ENCODE measurements at places on chromosomes 7 and 10. TPM values are rescaled to one million over a fixed set of nuclear protein-coding genes. Genes with fewer than 3 reads are reported as not detected.

Gene CHN2
- total RNA-seq: 3.3 TPM

Gene SLC26A3
- 2.3 TPM for total RNA-seq

DNA sequence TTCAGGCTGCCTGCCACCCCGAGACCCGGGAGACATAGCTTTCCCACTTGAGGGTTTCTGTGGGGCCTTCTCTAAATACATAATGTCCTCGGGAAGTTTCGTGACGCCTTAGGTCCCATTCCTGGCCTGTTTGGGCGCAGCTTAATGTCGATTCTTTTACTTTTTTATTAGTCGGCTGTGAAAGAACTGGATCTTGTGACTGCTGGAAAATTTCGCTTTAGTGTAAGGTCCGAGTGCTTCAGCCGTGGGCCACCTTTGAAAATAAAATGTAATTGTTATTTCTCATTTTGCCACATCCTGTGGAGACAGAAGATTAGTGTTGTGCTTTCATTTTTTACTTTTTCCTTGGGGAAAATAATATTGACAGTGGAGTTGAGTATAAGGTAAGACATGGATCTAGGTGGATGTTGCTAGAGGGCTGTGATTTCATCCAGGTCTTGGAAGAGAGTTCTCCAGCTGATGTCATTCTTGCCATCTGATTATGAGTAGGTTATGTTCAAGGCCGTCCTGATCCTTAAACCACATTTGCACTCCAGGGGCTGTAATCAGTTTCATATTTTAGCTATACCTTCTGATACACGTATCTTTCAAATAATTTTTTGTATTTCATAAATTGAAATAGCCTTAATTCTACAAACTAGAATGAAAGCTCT lies 830 bp downstream of the RAB18 start:
- peak overlapping the region; percentile 96 for H3K27ac ChIP-seq
- no peaks in the 10 kb centered on the region for H3K27me3 ChIP-seq
- peaks cover 5% of the 10 kb centered on the region for H3K36me3 ChIP-seq

GRCh38 chr7:130136579-130137167 lies 66.3 kb downstream of the KLHDC10 start:
- no peak overlapping the region for H3K4me3 ChIP-seq
- DNase-seq: no peak
- peaks cover 12% of the 10 kb centered on the region for H3K4me1 ChIP-seq
- peaks cover 29% of the 10 kb centered on the region for H3K36me3 ChIP-seq
- H3K27me3 ChIP-seq: no peaks in the 10 kb centered on the region

GRCh38 chr7:91847876-91848588 lies 32.5 kb downstream of the MTERF1 start:
- no peak overlapping the region for H3K27ac ChIP-seq
- peaks cover 11% of the 10 kb centered on the region for H3K4me1 ChIP-seq
- H3K36me3 ChIP-seq: no peaks in the 10 kb centered on the region
- no peaks in the 10 kb centered on the region for H3K27me3 ChIP-seq
- H3K4me3 ChIP-seq: no peak overlapping the region
- no peak for DNase-seq

- H3K4me1 ChIP-seq: peaks cover 50% of the 10 kb centered on the region
- DNase-seq: no peak
- H3K27ac ChIP-seq: no peak overlapping the region
- no peaks in the 10 kb centered on the region for H3K27me3 ChIP-seq
- H3K36me3 ChIP-seq: no peaks in the 10 kb centered on the region
- peak overlapping the region; percentile 50 for H3K4me3 ChIP-seq
These were observed 28.4 kb upstream of the SMARCD3 start for GRCh38 chr7:151276666-151277590.

- no peaks in the 10 kb centered on the region for H3K27me3 ChIP-seq
- DNase-seq: no peak
- peaks cover 10% of the 10 kb centered on the region for H3K36me3 ChIP-seq
- no peak overlapping the region for H3K27ac ChIP-seq
These were observed 78.4 kb upstream of the GSDME start for GRCh38 chr7:24835643-24836042.

Gene H2BK1
- not detected for total RNA-seq

GRCh38 chr10:79559726-79560125 lies 481 bp downstream of the SFTPA2 start:
- no peak overlapping the region for H3K27ac ChIP-seq
- peaks cover 5% of the 10 kb centered on the region for H3K27me3 ChIP-seq
- H3K36me3 ChIP-seq: no peaks in the 10 kb centered on the region
- no peaks in the 10 kb centered on the region for H3K4me1 ChIP-seq
- no peak for DNase-seq

DNA sequence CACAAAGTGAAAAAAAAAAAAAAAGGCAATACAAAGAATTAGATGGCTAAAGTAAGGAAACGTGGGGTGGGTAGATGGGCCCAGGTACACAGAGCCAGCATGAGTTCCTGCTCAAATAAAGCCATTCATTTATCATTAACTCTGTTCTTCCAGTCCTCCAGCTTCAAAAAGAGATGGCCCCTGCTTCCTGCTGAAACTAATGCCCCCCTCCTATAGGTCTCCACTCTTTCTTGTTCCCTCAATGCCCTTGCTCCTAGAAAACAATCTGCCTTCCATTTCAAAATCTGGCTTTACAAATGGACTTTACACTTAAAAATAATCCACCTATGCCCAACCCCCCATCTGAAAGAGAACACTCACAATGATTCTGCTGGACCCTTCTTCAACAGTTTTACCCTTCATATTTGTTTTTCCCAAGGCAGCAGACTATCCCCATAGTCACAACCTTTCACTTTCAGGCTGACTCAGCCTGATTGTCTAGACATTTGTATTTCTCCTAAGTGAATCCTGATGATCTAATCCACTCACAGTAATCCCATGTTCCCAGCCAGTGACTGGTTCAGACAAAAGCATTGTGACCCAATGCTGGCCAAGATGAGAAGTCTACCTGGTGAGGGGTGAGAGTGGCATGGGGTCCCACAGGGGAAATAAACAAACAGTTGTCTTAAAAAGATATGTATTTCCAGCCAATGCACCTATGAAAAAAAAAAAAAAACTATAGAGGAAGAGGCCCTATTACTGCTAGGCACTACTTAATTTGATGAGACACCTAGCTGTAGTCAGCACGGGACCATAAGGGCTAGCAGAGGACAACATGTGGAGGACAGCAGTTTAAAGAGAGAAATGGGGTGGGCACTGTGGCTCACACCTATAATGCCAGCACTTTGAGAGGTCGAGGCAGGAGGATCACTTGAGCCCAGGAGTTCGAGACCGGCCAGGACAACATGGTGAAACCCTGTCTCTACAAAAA lies 74.6 kb upstream of the GRID1 start:
- no peak for DNase-seq
- no peak overlapping the region for H3K27ac ChIP-seq
- no peaks in the 10 kb centered on the region for H3K4me1 ChIP-seq

- DNase-seq: no peak
- peaks cover 24% of the 10 kb centered on the region for H3K4me1 ChIP-seq
- no peaks in the 10 kb centered on the region for H3K27me3 ChIP-seq
These were observed 214.2 kb downstream of the CCDC3 start for GRCh38 chr10:12787297-12787696.

Gene AKR1E2
- total RNA-seq: 4.4 TPM

DNA sequence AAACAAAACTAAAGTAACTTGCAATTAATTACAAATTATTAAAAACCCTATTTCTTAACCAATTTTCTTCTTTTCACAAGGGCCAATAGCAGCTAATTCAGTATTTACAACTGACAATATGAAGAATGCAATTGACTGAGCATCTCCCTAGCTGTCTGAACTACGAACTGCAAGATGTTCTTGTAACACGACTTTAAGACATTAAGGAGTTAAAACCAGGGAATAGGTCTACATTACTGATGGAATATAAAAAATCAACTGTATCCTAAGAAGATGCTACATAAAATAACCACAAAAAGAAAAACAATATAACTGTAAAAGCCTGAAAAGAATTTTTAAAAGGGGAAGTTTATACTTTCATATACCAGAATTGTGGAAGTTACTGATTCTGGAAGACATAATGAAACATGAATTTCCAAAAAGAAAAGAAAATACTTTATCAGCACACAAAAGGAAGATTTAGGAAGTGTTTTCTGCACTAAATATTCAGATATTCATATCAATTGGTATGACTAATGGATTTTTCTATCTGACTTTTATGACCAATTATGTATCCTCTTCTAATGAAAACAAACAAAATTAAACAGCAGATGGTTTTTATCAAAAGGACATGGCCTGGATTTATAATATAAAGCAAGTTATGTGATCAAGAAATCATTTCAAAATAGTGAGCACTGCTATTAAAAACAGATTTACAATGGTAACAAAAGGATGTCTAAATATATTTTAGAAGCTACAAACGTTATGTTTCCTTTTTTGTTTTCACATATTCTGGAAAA lies 1.6 kb downstream of the GPR22 start:
- no peak overlapping the region for H3K4me3 ChIP-seq
- H3K4me1 ChIP-seq: no peaks in the 10 kb centered on the region

Gene SPDYE16
- total RNA-seq: not detected

DNA sequence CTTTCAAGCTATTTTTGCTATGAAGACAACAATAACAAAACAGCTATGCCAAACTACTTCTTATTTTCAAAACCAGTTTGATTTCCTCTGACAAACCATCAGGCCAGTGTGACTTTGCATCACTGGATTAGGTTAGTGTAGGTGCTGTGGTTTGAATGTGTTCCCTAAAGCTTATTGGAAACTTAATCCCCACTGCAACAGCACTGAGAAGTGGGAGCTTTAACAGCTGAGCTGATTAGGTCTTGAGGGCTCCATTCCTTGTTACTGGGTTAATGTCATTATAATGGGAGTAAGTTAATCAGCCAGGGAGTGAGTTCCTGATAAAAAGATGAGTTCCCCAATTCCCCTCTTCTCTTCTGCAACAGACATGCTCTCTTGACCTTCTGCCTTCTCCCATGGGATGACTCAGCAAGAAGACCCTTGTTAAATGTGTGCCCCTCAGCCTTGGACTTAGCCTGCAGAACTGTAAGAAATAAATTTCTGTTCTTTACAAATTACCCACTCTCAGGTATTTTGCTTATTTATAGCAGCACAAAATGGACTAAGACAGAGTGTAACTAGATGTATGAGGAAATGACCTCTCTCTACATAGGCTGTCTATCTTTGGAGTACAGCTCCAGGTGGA lies 186.8 kb downstream of the CTTNBP2 start:
- H3K4me1 ChIP-seq: peaks cover 11% of the 10 kb centered on the region
- no peak overlapping the region for H3K27ac ChIP-seq
- no peak overlapping the region for H3K4me3 ChIP-seq
- no peak for DNase-seq
- H3K27me3 ChIP-seq: no peaks in the 10 kb centered on the region
- no peaks in the 10 kb centered on the region for H3K36me3 ChIP-seq

- H3K27ac ChIP-seq: no peak overlapping the region
- H3K4me3 ChIP-seq: peak overlapping the region; percentile 94
- H3K36me3 ChIP-seq: peaks cover 34% of the 10 kb centered on the region
- peaks cover 26% of the 10 kb centered on the region for H3K4me1 ChIP-seq
These were observed 1.5 kb downstream of the ZNF394 start for GRCh38 chr7:99498546-99498944.

DNA sequence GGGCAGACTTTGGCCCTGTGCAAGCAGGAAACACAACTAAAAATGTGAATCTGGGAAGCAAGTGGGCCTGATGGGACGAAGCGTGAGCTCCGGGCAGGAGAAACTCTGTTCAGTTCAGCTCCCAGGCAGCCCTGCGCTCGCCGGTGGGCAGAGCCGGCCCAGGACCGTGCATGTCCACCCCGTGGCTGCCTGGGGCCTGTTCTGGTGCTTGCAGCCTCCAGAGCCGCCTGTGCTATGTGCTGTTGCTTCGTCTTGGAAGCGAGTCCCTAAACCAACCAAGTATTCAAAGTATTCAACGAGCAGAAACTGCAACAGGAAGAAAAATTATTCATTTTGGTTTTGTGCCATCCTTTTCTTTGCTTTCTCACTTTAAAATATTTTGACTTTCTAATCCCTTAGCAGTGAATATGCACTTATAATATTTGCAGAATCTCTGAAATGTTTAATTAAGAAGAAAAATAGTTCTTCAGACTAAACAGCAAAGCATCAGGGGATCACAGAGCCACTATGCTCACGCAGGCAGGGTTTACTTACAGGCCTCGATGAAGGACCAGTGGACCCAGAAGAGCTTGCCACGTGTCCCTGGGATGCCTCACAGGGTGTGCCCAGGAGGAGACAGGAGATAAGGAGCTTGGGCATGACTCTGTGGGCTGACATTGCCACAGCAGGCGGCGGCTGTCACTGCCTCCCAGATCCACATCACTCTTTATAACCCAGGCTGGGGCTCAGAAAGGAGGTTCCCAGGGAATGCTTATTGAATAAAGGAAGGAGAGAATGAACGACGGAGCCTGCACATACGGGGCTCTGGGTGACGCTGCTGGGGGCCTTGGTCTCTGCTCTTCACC lies 45.6 kb downstream of the VIPR2 start:
- H3K36me3 ChIP-seq: no peaks in the 10 kb centered on the region
- no peaks in the 10 kb centered on the region for H3K27me3 ChIP-seq
- no peak overlapping the region for H3K27ac ChIP-seq
- H3K4me1 ChIP-seq: no peaks in the 10 kb centered on the region
- DNase-seq: peak; percentile 70

Gene TMEM176A
- total RNA-seq: 7.2 TPM

Gene ENTPD1
- total RNA-seq: 6.3 TPM

DNA sequence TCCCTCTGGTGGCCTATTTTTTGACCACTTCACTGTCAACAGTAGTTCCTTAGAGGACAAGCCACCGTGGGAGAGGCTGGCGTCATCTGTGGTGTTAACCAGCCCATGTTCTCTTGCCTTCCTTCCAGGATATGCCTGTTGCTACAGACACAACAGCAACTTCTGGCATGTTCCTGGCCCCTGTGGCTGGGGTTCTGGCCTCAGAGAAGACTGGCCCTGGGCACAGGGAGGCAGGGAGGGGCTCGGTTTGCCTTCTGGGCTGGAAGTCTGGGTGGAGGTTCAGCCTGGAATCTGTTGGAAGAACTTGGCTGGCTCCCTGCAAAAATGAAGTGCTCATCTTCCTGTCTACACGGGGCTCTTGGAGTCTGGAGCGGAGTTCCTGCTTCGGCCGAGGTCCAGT lies 25.7 kb downstream of the GOLGA7B start:
- H3K4me3 ChIP-seq: no peak overlapping the region
- no peak for DNase-seq
- H3K27ac ChIP-seq: no peak overlapping the region
- H3K4me1 ChIP-seq: peaks cover 32% of the 10 kb centered on the region
- no peaks in the 10 kb centered on the region for H3K36me3 ChIP-seq
- no peaks in the 10 kb centered on the region for H3K27me3 ChIP-seq

GRCh38 chr7:96328016-96328415 lies 6.1 kb upstream of the SLC25A13 start:
- no peaks in the 10 kb centered on the region for H3K27me3 ChIP-seq
- DNase-seq: no peak
- H3K27ac ChIP-seq: no peak overlapping the region
- H3K4me1 ChIP-seq: peaks cover 22% of the 10 kb centered on the region
- H3K36me3 ChIP-seq: no peaks in the 10 kb centered on the region

Gene CDK14
- 3.5 TPM for total RNA-seq

Data from suprapubic skin (tissue), 4 donors.